ENCODE measurements at places on chromosomes 1 and 21.
A peak's percentile ranks its signal among the peaks of the same experiment; 100 is the strongest.

DNA sequence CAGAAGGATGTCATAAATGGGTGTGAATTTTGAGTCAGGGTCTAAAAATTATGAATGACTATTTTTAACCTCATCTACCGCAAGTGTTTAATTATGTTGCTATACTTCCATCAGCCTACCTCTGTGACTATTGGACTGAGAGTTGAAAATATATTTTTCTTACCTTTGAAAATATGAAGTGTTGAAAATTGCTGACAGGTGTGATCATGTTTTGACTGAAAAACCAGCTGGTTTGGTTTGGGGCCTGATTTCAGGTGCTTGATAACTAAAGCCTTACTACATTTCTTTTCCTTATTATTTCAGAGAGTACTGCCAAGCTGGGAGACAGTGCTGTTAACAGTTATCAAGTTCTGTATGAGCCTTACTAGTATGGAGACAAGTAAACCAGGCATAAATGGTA lies 107.2 kb upstream of the DUSP10 start:
- no peak overlapping the region for H3K27ac ChIP-seq
- H3K36me3 ChIP-seq = no peaks in the 10 kb centered on the region
- DNase-seq = no peak
- no peak overlapping the region for H3K4me3 ChIP-seq
- peaks cover 9% of the 10 kb centered on the region for H3K4me1 ChIP-seq
- H3K27me3 ChIP-seq = no peaks in the 10 kb centered on the region

GRCh38 chr1:48726139-48726538 lies 50.6 kb downstream of the BEND5 start:
- no peak for DNase-seq
- no peaks in the 10 kb centered on the region for H3K4me1 ChIP-seq
- H3K36me3 ChIP-seq = no peaks in the 10 kb centered on the region

DNA sequence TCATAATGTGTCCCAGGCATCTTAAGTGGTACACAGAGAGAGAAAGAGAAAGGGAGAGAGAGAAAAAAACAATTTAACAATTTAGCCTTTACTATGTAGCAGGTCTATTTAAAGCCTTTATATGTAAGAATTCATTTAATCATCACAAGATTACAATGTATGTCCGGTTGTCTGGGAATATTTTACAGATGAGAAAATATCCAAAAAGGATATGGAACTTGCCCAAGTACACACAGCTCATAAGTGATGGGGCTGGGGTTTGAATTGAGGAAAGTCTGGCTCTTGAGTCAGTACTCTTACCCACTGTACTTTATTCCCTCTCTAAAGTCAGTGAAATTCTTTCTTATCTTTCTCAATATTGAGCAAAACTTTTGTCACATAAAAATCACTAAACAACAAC lies 104.6 kb downstream of the LYPLAL1 start:
- no peaks in the 10 kb centered on the region for H3K27me3 ChIP-seq
- no peak overlapping the region for H3K27ac ChIP-seq
- no peaks in the 10 kb centered on the region for H3K4me1 ChIP-seq
- no peak overlapping the region for H3K4me3 ChIP-seq

DNA sequence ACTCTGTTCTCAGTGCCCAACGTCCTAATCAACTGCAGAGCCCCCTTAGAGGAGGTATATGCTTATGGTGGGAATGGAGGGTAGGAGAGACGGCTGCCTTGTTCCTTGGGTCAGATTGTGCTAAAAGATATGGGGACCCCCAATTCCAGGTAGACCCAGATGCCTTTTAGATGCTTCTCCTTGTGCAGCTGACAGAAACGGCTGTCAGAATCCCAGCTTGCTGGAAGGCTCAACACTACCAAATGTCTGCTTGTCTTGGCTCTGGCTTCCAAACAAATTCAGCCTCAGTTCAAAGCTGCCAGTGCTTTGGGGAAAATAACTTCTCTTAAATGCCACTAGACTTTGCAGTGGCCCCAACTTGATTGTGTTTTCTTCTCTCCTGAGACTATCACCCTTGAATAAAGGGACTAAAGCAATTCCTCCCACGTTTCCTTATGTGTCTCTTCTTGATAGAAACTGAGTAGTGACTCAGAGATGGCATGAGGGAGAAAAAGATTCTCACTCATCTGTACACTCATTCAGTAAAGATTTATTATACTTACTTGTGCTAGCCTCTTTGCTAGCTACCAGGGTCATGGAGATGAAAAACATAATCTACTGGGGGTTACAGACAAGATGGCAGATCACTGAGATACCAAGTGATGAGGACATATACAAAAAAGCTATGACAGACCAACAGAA lies 3.4 kb upstream of the RNF19B start:
- H3K4me3 ChIP-seq = no peak overlapping the region
- H3K27me3 ChIP-seq = no peaks in the 10 kb centered on the region
- H3K36me3 ChIP-seq = no peaks in the 10 kb centered on the region
- no peak for DNase-seq
- H3K27ac ChIP-seq = no peak overlapping the region

DNA sequence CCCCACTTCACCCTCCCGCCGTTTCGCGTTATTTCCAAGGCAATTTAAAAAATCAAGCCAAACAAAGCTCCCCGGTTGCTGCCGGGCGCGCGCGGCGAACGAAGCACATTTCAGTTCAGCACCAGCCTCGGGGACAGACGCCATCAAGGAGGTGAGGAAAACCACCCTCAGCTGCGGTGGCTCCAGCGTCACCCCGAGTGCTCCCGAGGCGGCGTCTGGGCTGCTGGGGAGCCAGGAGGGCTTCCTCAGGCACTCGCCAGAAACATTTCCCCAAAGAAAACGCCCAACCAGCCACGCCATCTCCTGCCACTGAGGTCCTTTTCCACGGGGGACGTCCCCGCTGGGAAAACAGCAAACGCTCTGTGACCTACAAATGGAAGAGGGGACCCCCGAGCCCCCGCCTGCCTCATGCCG lies 623 bp downstream of the GNG4 start:
- no peak for DNase-seq
- no peaks in the 10 kb centered on the region for H3K36me3 ChIP-seq
- no peak overlapping the region for H3K27ac ChIP-seq
- H3K27me3 ChIP-seq = no peaks in the 10 kb centered on the region
- peak overlapping the region; percentile 48 for H3K4me3 ChIP-seq
- H3K4me1 ChIP-seq = peaks cover 4% of the 10 kb centered on the region

- no peak overlapping the region for H3K4me3 ChIP-seq
- H3K36me3 ChIP-seq = no peaks in the 10 kb centered on the region
- H3K27me3 ChIP-seq = no peaks in the 10 kb centered on the region
- H3K4me1 ChIP-seq = peaks cover 9% of the 10 kb centered on the region
- DNase-seq = no peak
Measured at GRCh38 chr1:200540281-200540680, 80.3 kb downstream of the KIF14 start.

GRCh38 chr21:42594616-42595282 lies 58.7 kb upstream of the PDE9A start:
- H3K36me3 ChIP-seq = no peaks in the 10 kb centered on the region
- H3K27me3 ChIP-seq = no peaks in the 10 kb centered on the region
- no peak overlapping the region for H3K4me3 ChIP-seq
- H3K27ac ChIP-seq = no peak overlapping the region

GRCh38 chr1:34742667-34743270 lies 12.1 kb upstream of the GJB5 start:
- H3K4me3 ChIP-seq = no peak overlapping the region
- DNase-seq = peak; percentile 59
- no peaks in the 10 kb centered on the region for H3K36me3 ChIP-seq
- no peaks in the 10 kb centered on the region for H3K27me3 ChIP-seq
- peaks cover 13% of the 10 kb centered on the region for H3K4me1 ChIP-seq

Data from HCT116 (cell line).